ENCODE measurements at places on chromosomes 6 and 20.

DNA sequence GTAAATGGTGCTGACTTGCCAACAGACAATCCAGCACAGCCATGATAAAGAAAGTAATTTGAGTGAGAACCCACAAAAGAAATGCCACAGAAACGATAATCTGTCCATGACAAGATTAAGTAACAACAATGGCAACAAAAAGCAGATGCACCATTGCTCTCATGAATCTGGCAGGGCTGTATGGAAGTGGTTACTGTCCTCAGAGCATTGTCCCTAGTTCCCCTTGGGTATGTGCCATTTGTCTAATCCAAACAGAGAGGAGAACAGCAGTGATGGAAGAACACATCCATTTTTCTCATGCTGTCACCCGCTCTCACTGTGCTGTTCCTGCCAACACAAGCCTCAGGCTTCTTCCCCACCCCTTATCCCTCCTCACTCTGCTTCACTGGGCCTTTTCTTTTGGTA is 65.8 kb downstream of the REV3L start:
- peak; percentile 25 for DNase-seq

- no peak for DNase-seq
Measured at GRCh38 chr20:35592339-35592974, 23.2 kb upstream of the SPAG4 start.

- DNase-seq = peak; percentile 57
Measured at GRCh38 chr6:56314683-56315523, 67.5 kb upstream of the COL21A1 start.

DNA sequence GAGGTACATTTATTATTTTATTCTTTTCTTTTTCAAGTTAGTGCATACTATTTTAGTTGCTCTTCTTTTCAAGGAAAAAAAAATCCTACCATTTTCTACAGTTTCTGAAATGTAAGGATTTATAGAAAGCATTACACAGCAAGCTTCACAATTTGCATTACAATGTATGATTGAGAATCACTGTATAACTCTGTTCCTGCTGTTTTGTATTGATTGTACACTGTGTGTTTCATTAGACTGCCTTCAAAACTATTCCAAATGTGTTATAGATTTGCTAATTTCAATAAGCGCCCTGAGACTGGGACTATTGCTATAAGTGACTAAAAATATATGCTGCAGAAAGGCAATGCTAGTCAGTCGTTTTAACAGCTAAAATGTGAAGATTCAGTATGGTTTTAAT is 479.7 kb upstream of the EYS start:
- DNase-seq = no peak

- DNase-seq = no peak
Measured at GRCh38 chr6:103534095-103534494, 1325.6 kb downstream of the HACE1 start.

- DNase-seq = no peak
Measured at GRCh38 chr20:60354024-60354580, 395.9 kb downstream of the CDH26 start.

DNA sequence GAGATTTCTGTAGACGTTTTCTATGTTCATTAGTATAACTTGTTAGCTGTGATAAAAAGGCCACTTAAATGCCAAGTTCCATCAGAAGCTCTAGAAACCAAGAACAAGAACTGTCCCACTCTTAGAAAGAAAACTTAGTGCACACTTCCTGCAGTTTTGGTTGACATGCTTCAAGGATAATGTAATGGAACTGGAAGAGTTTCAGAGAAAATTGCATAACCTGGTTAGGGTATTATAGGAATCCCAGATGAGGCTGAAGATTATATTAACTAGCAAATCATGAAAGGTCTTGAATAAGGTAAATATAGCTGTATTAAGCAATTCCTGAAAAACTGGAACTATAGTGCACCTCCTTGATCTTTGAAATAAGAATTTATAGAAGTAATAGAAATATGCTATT is 1.8 kb upstream of the PHACTR2 start:
- peak; percentile 71 for DNase-seq

DNA sequence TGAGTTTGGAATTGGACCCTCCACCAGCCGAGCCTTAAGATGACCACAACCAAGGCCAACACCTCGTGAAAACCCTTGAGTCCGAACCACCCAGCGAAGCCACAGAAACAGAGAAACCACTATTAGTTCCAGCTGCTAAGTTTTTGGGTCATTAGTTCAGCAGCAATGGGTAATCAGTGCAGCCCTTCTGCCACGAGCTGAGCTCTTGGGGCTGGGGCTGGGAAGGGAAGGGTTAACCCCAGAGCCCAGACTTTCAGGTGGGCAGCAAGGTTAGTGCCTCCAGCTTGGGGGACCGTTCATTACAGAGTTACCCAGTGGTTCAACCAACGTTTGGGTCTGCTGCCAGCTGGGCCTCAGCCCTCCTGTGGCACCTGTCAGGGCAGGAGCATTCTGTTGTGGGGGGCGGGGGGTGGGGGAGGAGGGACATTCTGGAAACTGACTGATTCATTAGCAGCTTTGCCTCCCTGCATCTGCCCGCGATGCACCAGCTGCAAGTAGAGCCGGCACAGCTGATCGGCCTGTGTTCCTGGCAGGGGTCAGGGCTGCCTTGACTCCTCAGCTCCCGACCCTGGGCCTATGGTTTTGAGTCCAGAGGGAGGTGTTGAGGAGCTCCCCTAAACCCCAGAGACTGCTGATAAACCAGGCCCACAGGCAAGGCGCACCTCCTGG is 52.7 kb downstream of the TGM2 start:
- DNase-seq = no peak

DNA sequence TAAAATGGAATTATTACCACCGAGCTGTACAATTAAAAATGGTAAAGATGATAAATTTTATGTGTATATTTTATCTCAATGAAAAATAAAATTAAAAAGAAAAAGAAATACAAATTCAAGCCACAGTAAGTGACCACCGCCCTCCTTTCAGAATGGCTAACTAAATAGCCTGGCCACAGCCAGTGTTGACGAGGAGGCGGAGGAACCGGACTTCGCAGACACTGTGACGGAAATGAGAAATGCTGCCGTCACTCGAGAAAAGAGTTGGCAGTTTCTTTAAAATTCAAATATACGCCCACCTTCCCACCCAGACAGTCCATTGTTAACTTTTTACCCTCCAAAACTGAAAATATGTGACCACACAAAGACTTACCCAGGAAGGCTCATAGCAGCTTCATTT is 50.0 kb downstream of the FOXF2 start:
- peak; percentile 17 for DNase-seq

Measured in cardiac fibroblast (primary cell).